ENCODE measurements at places on chromosomes 6 and 20.

- no peak for DNase-seq
Observed at GRCh38 chr20:17910828-17911294, 57.7 kb downstream of the SNX5 start.

DNA sequence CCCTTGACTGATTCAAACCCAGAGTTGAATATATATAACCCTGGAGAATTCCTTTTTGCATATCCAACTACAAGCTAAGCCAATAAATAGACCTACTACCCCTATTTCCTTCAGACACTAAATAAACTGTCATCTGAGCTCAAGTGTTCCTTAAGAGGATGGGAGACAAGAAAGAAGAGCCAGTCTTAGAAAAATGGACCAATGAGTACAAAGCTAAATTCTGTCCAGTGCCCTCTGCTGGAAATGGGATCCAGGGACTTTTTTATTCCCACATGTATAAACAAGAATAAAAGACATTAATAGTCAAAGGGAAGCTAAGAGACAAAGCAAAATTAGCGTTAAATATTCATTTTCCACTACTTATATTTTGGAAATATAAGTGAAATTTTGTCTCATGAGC lies 4.8 kb downstream of the PPP1R10 start:
- DNase-seq, result no peak

DNA sequence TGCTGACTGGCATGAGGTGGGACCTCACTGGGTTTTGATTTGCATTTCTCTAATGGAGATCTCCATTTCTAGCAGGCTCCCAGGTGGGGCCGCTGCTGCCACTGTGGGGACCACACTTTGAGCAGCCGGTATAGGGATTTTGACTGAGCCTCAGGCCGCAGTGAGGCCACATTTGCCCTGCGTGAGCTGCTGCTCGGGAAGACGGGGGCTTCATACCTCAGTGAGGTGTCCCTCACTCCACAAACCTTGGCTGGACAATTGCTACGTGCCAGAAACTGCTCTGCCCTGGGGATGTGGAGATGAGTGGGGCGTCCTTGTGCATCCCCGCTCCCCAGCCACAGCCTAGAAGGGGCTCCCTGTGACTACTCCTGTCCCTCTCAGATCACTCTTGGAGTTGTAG lies 134.3 kb downstream of the ANKRD60 start:
- no peak for DNase-seq

DNA sequence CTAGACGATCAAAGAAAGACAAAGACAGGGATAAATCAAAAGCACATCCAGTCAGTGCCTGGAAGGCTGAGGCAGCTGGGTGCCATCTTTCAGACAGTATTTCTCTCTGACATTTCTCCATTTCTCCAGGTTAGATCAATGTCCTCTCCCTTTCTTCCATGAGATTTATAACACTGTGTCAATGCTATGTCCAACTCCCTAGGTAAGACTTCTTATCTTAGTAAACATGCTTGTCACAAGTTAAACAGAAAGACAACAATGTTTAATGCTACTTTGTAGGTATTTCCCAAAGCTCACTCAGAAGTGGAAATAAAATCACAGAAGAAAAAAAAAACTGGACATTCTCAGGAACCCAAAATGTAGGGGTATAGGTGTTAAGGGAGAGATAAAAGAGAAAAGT lies 113.9 kb downstream of the GPR63 start:
- no peak for DNase-seq

GRCh38 chr6:149045404-149045803 lies 272.1 kb upstream of the TAB2 start:
- DNase-seq, result no peak

DNA sequence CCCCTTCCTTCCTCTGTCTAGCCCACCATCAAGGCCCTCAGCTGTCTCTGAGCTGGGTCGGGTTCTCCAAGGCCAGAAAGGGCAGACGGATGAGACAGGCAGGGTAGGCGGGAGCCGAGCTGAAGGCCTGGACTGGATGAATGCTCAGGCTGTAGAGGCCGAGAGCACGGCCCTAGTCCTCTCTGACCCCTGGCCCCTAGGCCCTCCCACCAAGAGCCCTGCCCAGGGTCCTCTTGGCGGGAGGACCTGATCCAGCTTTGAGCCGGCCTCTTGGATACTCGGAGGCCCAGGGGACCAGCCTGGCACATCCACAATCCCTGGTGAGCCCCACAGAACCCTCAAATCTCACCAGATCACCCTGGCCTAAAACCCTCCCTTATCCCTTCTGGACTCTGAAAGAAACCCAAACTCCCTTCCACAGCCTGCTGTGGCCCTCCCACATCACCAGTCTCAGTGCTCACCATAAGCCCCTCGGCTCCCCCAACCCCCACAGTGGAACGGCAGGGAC lies 8.2 kb downstream of the ADISSP start:
- no peak for DNase-seq

DNA sequence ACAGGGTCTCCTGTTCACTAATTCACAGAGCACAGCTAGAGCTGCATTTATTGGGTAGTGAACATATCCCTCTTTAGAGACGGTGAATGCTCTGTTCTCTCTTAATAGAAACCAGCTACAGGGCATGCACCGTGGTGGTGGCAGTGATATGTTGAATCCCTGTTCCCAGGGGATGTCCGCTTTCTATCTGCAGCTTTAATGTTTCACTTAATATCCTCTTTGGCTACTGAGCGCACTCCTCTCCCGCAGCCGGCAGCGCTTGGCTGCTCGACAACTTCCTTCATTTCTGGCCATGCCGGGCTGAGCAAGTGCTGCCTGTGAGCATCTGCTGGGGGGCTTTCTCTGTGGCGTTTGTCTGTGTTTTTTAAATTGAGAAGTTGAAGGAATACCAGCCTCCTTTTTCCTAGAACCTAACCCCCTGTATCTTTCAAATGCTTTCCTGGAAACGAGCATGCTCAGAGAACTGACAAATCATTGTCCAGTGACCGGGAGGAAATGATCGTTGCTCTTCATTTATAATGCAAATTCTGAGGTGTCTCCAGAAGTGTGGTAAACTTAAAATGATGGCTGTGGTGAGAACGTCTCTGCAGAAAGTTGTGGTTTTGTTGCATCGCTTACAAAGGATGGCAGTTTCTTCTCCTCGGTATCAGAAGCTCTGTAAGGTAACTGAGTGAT lies 297.9 kb downstream of the UTRN start:
- peak; percentile 27 for DNase-seq

- DNase-seq, result peak; percentile 51
Observed at GRCh38 chr6:133553652-133554051, 312.5 kb downstream of the EYA4 start.

DNA sequence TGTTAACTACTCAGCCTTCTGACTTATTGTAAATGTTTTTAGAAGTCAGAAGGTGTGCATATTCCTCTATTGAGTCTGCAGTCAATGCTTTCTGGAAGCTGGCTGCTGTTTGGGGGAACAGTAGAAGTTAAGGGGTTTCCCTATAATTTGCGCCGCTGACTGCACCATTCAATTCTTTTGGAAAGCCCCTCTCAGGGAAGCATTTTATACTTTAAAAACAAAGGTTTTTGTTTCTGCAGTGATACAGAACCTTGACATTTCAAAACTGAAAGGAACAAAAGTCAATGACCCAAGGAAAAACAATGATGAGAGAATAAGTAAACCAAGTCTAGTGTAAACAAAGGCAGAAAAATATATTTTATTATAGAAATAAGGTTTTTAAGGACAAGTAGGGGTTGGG lies 120.8 kb upstream of the TNFAIP3 start:
- no peak for DNase-seq

GRCh38 chr6:44263354-44264100 lies 1.8 kb downstream of the NFKBIE start:
- DNase-seq, result peak; percentile 35

DNA sequence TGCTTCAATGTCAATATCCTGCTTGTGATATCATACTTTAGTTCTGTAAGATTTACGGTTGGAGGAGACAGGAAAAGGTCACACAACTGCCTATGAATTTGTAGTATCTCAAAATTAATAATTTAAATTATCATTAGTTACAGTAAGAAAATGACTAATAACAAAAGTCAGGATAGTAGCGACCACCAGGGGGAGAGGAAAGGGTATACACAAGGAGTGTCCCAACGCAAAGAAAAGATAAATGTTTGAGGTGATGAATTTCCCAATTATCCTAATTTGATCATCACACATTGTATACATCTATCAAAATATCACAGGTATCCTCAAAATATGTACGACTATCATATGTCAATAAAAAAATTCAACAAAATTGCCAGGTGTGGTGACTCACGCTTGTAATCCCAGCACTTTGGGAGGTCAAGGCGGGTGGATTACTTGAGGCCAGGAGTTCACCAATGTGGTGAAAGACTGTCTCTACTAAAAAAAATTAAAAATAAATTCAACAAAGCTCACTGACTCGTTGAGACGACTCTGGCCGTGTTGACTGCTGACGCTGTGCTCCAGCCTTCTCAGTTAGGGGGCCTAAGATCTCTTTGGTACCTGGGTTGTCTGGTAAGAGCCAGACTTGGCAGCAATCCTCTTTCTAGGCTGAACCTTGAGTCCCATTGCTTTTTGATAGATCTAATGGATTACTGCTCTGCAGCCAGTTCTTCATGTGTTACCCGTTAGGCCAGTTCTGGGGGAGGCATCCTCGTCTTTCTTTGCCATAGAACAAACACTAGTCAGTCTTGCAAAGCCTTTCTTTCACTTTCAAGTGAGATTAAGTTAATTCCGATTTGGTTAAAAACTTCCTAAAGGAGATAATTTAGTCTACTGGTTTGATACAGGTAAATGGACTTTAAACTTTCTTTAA lies 9.0 kb upstream of the OVOL2 start:
- no peak for DNase-seq

GRCh38 chr20:21516861-21517565 lies 3.1 kb upstream of the NKX2-2 start:
- DNase-seq, result no peak
